ENCODE measurements at places on chromosomes 5 and 9.

DNA sequence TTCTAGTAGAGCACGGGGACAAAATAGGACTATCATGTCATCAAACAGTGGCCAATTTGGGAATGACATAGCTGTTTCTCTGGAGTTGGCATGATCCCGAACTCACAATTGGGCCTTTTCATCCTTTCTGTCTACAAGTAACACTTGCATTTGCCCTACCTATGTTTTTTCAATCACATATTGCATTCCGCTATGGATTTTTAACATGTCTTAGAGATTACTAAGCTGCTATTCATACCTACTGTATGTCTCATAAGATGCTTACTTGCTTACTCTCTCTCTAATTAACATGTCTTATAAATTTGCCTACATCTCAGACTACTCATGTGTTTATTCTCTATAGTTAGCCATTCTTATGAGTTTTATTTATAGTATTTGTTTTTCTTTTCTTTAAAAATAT is 341.2 kb upstream of the CTNND2 start:
- DNase-seq = no peak

GRCh38 chr5:148011398-148012137 is 52.2 kb upstream of the SPINK5 start:
- DNase-seq = peak; percentile 9

DNA sequence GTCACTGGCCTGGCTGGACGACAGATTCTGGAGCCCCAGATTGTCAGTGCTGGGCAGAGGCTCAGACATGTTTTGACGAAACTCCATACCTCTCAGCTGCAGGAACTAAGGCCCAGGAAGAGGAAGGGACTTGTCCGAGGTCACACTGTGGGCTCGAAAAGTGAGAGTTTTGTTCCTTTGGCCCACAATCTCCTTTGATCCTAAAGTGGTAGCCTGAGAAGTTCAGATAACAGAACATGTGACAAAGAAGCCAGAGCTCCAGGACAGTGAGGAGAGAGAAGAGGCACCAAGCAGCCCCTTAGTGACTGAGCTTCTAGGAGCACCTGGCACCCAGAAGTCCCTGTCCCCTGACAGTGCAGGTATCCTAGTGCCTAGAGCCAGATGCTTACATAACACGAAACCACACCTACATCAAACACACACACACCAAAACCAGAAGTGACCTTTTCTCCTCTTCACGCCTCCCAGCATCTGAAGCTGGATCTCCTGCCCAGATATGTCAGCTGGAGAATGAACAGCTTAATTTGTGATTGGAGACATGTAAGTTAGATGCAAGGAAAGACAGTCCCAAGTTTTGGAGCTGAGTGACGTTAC is 88.9 kb downstream of the ADRB2 start:
- no peak for DNase-seq

DNA sequence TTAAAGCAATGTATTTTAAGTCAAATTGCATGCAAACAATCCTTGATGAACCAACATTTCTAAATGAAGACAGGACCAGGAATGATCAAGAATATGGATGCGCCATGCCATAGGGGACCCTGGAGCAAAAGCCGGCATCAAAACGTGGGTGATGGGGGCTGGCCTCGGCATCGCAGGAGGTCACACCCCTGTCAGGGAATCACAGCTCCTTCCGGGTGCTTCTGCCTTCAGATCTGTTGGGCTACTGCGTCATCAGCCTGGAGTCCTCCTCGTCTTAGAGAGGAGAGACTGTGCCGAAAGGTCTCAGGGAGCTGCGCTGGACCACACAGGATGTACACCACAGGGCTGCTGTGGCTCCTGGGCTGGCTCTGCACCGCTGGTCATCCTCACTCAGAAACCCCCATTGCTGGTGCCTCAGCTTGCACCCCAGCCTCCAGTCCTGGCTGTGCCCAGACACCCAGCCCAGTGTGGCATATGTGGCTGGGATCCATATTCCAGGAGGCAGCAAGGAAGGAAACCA is 152.9 kb upstream of the PPP1R26 start:
- no peak for DNase-seq

DNA sequence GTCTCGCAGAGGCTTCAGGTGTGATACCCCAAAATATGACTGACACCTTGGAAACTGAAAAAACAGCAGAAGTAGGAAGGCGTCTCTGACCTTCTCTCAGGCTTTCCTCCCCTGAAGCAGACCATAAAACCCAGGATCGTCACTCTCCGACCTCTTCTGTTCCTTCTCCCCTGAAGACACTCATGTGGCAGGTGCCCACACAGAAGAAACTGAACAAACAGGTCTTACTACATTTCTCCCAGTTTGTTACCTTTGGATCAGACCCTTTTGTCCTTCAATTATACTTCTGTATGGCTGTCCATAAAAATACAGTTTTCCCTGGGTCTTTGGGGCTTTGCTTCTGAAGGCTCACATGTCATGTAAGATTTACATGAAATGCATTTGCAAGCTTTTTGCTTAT is 10.3 kb upstream of the PRUNE2 start:
- DNase-seq = no peak

- no peak for DNase-seq
Measured at GRCh38 chr9:38638881-38639576, 18.6 kb upstream of the ANKRD18A start.

DNA sequence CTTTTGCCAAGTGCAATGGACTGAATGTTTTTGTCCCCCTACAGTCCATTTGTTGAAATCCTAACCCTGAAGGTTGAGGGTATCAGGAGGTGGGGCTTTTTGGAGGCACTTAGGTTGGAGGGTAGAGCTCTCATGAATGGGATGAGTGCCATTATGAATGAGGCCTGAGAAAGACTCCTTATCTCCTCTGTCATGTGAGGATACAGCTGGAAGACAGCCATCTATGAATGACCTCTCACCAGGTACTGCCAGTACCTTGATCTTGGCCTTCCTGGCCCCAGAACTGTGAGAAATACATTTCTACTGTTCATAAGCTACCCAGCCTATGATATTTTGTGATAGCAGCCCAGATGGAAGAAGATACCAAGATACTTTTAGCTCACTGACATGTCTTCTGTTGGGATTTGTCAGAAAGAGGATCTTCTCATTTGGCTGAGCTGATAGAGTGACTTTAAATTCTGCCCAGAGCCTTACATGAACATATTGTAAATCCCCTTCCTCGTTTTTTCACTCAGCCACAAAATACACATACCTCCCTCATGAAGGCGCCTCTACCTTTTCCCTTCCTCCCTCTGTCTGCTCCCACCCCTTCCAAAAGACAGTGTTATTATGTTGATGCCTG is 256.4 kb downstream of the PDZD2 start:
- DNase-seq = no peak

DNA sequence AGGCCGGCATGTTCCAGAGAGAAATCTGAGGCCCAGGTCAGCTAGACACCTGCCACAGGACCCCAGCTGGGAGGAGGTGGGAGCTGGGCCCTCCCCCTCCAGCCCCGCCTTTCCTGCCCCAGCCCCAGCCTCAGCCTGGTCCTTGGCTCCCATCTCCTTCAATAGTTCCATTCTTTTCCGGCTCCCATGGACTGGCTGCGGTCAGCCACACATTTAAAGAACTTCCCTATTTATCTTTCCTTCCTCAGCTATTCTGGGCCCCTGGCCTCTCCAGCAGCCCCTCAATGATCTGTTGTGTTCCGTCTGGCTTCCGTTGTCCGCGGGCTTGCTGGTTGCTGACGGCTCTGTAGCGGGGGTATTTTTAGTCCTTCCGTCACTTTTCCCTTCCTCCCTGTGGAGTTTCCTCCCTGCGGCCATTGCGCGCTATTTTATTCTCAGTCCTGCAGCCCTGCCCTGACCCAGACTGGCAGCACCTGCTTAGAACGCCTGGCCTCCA is 73.8 kb downstream of the AMBP start:
- DNase-seq = peak; percentile 94

DNA sequence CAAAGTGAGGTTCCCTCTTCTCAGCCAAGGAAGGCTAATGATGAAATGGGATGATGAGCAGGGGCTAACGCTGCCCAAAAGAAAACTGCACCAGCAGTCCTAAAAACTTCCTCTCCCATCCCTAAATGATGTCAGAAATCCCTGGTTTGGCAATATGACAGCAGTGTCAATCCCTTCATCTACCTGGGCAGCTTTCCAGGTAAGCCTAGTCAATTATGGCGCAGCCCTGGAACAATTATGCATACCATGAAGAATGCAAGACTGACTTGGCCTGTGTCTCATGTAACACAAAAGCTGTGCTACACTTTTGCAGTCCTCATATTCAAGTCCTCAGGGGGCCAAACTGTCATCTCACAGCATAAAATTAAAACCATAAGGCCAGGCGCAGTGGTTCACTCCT is 7.0 kb downstream of the DMGDH start:
- DNase-seq = no peak

DNA sequence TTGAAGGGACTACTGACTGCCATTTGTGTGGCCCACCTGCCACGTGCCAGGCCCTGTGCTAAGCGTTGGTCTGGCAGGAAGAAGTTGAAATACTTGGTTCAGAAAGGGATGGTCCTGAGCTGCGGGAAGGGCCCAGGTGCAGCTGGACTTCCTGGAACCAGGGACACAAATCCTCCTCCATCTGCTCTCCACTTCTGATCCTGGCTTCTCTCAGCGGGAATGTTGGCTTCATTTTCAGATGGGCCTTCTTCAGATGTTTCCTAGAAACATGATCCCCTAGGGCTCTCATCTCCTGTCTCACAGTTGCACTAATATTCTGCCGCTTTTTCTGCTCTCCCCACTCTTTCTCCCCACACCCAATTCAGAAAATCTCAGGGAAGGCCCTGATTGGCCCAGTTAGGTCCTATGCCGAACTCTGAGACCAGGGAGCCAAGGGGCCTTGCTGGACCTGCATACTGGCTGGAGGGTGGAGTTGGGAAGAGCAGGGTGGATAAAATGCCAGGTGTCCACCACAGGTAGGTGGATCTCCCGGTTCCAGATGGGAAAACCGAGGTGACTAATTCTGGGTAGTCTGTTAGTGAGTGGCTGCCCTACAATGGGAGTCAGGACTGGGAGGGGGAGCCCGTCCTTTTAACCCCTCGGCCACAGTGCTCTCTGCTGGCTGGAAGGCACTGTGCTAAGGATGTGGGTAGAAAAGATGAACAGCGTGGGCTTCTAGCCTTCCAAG is 19.4 kb downstream of the PSAT1 start:
- no peak for DNase-seq

- DNase-seq = no peak
Measured at GRCh38 chr5:40381676-40382363, 297.9 kb upstream of the PTGER4 start.

- no peak for DNase-seq
Measured at GRCh38 chr9:130984521-130984920, 24.5 kb upstream of the LAMC3 start.

GRCh38 chr9:129009584-129010141 is 18.5 kb downstream of the SH3GLB2 start:
- no peak for DNase-seq

GRCh38 chr5:80034962-80035821 is at the start of gene THBS4:
THBS4 (plus strand) TSS chr5:80035348; CDS start chr5:80035538, 190 bp downstream.
- no peak for DNase-seq

DNA sequence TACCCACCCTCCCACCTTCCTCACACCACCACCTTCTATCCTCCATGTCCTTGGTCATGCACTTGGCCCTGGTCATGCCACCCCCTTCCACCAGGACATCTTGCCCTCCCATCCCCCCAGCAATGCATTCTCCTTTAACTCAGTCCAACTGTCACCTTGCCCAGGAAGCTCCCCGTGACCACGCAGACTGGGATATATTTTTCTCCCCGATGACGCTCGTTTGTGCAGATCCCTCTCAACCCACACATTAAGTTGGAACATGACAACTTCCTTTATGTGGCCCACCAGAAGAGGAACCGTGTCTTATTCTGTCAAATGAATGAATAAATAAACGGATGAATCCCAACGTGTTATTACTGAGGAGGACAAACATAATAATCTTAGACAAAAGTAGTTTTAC is 82.8 kb upstream of the TAS2R1 start:
- no peak for DNase-seq

DNA sequence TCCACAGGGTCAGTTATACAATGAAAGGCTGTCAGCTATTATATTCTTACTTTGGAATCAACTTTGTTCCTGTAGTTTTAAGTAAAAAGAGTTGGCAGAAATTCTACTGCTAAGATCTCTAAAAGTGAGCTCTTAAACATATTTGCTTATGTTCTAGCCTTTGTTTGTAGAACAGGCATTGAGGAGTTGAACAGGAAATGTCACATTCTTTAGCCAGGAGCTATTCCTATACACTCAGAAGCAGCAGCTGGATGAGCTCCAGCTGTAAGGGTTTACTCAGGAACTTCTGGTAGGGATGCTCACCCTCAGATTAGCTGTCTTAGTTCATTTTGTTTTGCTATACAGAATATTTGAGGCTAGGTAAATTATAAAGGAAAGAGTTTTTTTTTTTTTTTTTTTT is 22.4 kb upstream of the SPINK14 start:
- no peak for DNase-seq

DNA sequence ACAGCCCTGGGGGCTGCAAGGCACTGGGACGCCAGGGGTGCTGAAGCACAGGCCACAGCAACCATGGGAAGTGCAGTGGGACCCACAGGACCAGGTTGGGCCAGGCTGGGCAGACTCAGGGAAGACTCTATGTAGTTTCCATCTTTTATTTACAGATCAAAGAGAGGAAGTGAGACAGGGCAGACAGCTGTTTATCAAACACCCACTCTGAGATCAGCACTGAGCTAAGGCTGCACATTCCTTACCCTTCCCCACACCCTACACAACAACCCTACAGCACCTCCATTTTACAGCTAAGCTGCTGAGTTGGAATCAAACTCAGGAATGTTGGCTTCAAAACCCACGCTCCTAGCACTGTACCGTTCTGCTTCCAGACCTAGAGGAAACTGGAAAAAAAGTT is 19.8 kb downstream of the BARHL1 start:
- no peak for DNase-seq

- DNase-seq = no peak
Measured at GRCh38 chr9:38621434-38622287, 1.3 kb upstream of the ANKRD18A start.

- DNase-seq = no peak
Measured at GRCh38 chr9:128136816-128137793, 9.6 kb upstream of the PTGES2 start.

GRCh38 chr9:105414947-105415661 is 32.7 kb upstream of the FSD1L start:
- peak; percentile 51 for DNase-seq

DNA sequence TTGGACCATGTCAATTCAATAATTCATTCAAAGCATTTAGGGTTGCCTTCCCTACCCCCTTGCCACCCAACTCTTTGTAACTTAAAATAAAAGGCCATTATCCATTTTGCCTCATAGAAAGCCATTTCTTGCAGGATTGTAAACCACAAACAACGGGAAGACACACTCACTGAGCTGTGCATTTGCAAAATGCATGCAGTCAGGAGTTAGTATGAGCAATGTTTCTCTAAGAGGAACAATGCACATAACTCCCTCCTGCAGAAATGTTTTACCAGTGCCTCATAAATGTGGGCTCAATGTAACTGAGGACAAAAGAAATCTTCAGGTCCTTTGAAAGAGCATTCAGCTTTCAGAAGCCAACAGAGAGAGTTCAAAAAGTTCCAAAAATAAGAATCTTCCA is 98.5 kb upstream of the ABCA1 start:
- DNase-seq = peak; percentile 38

GRCh38 chr9:99004717-99005460 is 61.2 kb downstream of the COL15A1 start:
- DNase-seq = no peak

Data from COLO829 (cell line).